ENCODE measurements at places on chromosomes 5 and 9.

- no peak for DNase-seq
Observed at GRCh38 chr5:81778642-81779041, 27.7 kb upstream of the SSBP2 start.

GRCh38 chr5:38263983-38264382 is 5.6 kb downstream of the EGFLAM start:
- no peak for DNase-seq

- no peak for DNase-seq
Observed at GRCh38 chr5:77828445-77828844, 52.3 kb upstream of the TBCA start.

DNA sequence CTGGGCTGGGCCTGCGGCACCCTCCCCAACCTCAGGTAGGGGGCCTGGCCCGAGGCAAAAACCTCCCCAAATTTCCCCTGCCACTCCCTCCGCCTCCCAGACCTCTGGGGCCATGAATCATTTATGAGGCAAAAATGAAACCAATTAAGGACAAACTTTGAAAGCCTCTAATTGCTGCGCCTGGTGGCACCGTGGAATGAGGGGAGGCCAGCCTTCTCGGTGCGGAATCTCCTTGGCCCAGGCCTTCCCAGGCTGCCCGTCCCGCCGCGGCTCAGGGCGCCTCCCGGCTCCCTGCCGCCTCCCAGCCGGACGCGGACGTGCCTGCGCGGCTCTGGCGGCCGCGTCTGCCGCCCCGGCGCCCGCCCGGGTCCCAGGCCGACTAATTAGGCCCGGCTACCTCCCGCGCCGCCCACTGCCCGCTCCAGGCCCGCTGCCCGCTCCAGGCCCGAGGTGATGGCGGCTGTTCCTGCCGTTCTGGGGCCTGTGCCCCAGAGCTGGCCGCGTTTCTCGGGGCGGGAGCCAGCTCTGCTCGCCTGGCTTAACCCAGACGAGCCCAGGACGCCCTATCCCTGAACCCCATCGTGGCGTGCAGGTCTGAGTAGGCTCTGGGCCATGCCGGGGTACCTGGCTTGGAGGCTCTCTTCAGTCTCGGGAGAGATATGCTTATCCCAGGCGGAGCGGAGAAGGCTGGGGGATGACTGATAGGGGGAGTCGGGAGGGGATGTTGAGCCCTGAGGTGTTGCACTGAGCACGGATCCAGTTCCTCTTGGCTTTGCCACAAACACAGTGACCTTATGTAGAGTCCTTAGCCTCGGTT is 20.1 kb downstream of the CXXC5 start:
- no peak for DNase-seq

GRCh38 chr5:149071756-149072155 is 8.9 kb upstream of the SH3TC2 start:
- DNase-seq: no peak

DNA sequence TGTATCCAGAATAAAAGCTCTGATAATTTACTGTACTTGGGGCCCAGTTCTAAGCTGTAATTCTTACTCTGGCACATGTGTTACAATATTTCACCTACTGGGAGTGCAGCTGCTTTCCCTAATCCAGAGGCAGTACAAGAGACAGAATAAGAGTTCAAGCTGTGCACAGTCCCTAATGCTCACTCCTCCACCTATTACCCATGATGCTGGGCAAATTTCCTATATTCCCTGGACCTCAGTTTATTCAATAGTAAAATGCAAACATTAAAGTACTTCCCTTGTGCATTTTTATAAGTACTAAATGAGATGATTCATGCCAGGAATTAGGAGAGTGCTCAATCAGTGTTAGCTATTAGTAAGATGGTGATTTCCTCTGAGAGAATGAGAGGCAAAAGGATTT is 28.0 kb upstream of the TAF11L2 start:
- DNase-seq: no peak

DNA sequence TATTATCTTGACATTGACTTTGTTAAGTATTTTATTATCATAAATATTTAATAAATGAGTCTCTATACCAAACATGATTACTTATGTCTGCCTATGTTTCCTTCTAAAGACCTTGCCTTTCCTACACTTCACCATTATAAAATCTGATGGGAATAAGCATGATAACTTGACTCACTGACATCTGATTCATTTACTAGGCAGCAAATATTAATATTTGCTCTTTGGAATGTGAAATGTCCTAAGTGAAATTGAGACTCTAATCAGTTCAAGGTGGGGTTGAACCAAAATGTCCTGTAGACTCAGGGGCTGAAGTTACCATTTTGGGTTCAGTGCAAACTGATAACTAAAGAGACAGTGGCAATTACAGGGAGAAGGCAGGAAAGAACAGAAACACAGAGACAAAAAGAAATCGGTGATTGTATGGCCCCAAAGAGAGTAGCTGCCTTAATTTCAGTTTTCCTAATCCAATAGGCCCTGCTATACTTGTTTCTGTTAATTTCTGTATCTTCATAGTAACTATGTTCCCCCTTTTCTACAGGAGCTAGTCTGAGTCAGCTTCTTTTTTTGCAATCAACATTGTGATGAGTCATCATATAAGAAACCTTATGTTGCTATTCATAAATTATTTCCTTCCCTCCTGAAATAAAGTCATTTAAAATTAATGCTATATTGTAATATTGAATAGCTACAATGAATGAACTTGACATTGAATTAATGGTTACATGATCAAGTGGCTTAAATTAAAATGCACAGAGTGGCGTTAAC is 296.8 kb downstream of the PDE4D start:
- no peak for DNase-seq

DNA sequence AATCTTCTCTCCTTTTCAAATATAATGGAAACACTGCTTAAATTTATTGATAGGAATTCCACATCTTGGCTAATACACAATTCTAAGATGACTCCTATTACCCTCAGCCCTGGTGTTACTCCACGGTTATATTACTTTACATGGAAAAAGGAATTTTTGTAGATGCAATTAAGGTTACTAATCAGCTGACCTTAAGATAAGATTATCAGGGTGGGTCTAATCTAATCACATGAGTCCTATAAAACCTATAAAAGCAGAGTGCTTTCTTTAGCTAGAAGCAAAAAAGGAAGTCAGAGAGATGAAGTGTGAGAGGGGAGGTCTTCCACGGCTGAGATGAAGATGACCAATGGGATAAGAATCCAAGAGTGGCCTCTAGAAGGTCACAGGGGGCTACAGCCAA is 268.6 kb downstream of the PDE4D start:
- no peak for DNase-seq

DNA sequence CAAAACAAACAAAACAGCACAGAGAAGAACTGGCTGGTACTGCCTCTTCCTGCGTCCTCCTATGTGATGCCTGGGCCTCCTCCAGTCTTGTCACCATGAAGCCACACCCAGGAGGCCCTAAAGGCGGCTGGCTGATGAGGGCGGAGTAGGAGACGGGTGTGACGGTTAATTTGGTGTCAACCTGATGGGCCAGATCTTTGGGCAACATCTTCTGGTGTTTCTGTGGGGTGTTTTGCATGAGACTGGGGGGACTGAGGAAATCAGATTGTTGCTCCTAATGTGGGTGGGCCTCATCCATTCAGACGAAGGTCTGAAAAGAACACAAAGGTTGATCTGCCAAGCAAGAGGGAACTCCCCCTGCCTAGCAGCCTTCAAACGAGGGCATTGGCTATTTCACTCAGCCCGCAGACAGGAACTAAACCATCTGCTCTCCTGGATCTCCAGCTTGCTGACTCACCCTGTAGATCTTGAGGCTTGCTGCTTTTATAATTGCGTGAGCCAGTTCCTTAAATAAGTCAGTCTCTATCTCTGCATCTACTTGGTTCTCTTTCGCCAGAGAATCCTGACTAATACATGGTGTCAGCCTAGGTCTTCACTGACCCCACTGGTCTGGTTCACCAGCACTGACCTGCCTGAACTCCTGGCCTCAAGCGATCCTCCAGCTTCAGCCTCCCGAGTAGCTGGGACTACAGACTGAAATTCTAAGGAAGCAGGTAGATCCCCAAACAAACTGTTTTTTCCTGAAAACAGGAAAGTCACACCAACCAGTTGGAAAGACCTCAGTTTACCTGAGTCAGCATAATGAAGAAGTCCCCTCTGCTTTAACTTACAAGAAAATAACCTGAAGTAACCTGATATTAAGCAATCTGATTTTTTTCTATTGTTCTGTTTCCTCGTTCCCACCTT is 12.8 kb upstream of the ZFP62 start:
- DNase-seq: no peak

GRCh38 chr9:89000371-89000781 is 9.1 kb downstream of the S1PR3 start:
- DNase-seq: no peak

DNA sequence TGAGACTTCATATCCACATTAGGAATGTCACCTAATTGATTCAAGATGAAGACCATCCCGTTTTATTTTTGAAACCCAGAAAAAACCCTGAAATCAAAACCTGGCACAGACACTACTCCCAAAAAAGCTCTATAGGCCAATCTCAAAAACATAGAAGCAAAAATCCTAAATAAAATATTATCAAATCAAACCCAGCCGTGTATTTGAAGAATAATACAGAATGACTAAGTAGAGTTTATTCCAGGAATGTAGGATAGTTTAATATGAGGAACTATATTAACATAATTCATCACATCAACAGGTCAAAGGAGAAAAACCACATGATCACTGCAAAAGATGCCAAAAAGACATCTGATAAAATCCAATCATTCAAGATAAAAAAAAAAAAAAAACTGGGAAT is 167.1 kb downstream of the ACTL7B start:
- no peak for DNase-seq

- no peak for DNase-seq
Observed at GRCh38 chr9:91092214-91092613, 269.5 kb downstream of the AUH start.

GRCh38 chr5:157917899-157918809 is 59.2 kb upstream of the CLINT1 start:
- DNase-seq: peak; percentile 37

DNA sequence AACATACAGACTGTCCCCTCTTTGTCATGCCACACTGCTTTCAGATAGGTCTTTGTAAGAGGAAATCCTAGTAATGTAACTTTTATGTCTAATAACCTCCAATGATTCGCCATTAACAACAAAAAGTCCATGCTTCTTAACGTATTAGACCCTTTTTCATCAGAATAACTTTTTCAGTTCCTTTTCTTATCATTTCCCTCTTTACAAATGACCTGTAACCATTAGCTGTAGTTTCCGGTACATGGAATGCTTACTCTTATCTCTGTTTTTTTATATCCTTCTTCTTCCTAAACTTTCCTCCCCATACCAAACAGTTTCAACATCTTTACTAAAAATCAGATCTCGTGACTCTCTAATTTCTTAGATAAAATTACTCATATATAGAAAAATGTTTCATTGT is 268.9 kb upstream of the TYRP1 start:
- DNase-seq: no peak

DNA sequence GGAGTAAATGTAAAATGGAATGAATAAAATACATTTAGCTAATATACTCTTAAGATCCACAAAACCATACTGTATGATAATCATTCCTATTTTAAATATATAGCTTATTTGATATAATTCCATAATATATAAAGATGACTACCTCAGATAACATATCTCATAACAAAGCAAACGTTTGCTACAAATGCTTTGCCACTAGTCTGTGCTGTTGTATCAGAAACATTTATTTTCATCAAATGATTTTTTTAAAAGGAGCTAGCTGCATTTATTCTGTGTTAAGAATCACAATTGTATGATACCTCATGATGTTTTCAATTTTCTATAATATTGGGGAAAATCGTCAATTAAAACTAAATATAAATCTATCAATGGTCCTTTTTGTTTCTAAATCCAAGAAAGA is 567.2 kb downstream of the PTPRD start:
- no peak for DNase-seq

- DNase-seq: no peak
Observed at GRCh38 chr5:171678646-171679045, 107.0 kb upstream of the SMIM23 start.

DNA sequence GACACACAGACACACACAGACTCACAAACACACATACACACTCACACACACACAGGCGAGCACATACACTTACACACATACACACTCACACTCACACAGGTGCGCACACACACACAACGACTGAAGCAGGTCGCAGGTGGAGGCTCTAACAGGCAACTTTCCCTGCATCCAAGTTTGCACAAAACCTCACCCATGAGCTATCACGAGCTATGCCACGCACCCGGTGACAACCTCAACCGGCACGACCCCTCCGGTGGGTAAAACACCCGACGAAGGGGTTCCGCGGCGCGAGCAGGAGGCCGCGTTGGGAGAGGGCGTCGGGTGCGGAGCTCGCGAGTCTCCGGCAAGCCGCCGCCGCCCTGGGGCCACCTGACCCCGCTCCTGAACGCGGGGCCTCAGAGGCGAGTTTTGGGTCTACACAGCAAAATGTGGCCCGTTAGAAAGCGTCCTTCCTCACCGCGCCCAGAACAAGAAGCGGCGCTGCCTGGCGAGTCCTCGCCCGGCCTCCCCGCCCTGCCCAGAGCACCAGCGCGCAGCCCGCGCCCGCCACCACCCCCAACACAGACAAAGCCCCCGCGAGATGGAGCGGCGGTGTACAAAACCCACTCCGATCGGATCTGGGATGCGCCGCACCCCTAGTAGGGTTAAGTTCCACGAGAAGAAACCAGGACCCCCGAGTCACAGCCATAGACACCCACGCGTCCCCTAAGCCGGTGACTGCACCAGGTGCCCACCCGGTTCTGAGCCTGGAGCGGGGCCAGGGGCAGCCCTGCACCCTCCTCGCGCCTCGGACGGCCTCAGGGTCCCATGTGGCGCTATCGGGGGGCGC is 665 bp downstream of the SLC6A3 start:
- no peak for DNase-seq

DNA sequence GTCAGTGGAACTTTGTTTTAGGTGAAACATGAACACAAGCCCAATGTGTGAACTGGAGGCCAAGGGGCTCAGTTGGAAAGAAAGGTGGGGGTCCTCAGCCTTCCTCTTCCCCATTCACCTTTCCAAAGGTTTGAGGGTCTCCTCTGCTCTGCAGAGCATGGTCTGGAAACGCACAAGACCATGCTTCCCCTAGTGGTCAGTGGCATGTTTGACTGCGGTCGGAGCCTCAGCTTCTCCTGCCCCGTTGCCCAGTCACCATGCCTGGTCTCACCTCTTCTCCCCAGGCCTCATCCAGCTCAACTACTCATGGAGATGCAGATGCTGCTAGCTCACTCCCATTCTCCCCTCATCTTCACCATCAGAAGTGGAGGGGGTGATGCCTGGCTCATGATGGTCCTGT is 340.3 kb downstream of the GADD45G start:
- peak; percentile 16 for DNase-seq

- DNase-seq: no peak
Observed at GRCh38 chr5:5494489-5495402, 72.3 kb downstream of the ICE1 start.

DNA sequence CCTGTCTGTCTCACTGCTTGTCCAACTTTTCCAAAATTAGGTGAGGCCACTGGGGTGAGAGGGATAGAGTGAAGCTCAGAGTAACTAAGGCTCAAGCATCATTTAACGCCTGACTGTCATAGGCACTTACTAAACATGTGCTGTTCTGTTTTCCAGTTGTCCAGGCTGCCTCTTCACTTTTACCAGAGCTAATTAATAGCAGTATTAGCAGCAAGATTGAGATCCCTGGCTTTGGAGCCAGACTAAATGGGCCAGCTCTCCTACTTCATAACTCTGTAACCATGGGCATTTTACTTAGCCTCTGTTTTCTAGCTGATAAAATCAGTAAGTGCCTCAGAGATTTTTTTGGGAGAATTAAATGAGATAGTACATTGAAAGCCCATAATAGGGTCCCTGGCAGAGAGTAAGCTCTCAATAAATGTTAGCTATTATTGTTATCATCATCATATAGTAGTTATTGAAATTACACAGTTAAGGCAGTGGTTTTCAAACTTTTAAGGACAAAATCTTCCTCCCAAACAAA is 146.2 kb upstream of the LHFPL2 start:
- no peak for DNase-seq
